Left renal pelvis (tissue), 4 donors: ENCODE measurements at places on chromosomes 7 and 10.

- DNase-seq = no peak
These were observed 275.5 kb upstream of the TMEM229A start for GRCh38 chr7:124308384-124308783.

GRCh38 chr10:88071879-88072278 is 208.5 kb downstream of the PTEN start:
- DNase-seq = no peak

DNA sequence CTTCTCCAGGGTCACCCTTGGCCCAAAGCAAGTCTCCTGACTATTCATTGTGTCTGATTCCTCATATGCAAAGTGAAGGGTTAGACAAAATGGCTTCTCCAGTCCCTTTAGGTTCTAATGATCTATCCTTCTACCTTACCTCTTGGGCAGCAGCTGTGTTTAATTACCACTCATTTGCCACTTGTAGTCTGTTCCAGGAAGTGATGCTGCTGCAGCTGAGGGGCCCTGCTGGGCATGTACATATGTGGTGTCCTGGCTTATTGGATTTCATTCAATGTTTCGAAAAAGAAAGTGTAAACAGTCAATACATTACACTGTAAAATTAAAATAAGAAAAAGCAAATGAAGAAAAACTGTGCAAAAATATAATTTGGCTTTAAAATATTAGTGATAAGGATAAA is 36.6 kb downstream of the SCIN start:
- DNase-seq = no peak

GRCh38 chr10:29731760-29732159 is 97.0 kb upstream of the SVIL start:
- DNase-seq = no peak

GRCh38 chr10:132257907-132258306 is 49.8 kb downstream of the STK32C start:
- DNase-seq = no peak

DNA sequence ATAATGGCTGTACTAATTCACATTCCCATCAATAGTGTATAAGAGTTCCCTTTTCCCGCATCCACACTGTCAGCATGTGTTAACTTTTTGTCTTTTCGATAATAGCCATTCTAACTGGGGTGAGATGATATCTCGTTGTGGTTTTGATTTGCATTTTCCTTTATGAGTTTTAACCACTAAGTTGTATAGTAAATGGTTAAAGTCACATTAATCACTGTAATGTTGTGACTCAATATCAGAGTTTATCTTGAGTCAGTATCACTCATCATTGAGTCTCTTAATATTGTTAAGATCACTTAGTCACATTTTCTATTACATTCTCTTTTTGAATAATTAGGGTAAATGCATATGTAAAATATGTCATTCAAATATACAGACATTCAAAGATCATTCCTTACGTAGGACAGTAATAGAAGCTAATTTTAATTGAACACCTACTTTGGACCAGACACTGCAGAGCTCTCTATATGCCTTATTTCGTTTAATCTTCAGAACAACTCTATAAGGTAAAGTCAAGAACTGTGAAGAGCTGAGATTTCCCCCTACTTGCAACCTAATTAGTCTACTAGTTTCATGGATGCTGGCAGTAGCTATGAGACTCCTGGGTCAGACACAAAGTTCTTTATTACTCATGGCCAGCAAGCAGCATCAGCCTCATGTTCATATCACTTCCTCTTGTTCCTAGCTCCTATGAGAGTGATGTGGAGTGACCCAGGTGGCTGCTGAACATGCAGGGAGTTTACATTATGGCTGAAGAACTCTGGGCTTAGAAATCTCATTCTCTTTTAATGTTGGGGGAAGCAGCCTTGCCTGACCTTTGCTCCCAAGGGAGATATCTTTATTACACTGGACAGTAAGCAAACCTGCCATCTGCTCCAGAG is 30.5 kb downstream of the CREB5 start:
- no peak for DNase-seq

- DNase-seq = no peak
These were observed 104.0 kb downstream of the CYTH3 start for GRCh38 chr7:6168477-6168868.

- no peak for DNase-seq
These were observed 75.7 kb downstream of the XRCC2 start for GRCh38 chr7:152600266-152600665.

- DNase-seq = no peak
These were observed 60.4 kb downstream of the LGI1 start for GRCh38 chr10:93818086-93818485.

DNA sequence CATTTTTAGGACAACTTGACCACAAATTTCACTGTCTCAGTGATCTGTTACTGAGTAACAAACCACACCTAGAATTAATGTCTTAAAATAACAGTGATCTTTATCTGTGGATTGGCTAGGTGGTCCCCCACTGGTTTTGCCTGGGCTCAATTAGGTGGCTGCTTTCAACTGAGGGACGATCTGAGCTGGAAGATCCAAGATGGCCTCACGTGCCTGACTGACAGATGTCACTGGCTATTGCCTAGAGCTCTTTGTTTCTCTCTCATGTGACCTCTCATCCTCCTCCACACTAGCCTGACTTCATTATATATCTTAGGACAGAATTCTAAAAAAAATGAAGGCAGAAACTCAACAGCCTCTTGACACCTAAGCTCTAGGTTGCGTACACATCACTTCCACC is 59.7 kb downstream of the HACD1 start:
- DNase-seq = no peak

DNA sequence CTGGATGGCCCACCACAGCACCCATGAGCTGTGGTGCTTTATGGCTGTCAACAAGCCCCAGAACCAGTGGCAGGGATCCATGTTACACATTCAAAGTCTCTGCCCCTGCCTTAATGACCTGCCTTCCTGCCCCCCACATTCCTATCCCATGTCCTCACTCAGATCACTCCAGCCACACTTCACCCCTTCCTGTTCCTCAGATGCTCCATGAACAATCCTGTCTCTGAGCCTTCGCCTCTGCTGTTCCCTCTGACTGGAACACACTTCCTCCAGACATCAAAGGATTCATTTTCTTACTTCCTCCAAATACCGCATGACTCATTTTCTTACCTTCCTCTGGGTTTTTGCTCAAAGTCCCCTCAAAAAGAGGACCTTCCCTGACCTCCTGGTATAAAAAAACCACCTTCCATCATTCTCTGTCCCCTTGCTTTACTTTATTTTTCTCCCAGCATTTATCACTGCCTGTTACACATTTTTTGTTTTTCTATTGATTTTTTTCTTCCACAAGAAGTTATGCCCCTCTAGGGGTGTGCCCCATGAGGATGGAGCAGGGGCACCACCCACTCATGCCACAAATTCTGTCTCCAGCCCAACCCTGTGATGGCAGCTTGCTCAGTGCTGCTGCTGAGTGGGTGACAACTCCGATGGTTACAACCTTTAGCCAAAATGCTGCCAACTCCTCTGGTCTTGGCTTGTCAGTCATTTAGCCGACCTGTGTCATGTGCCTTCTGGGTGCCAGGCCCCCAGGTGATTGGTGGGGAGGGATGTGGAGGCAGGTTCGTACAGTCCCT is 18.2 kb downstream of the COL13A1 start:
- DNase-seq = no peak

- no peak for DNase-seq
These were observed 52.6 kb upstream of the TMEM106B start for GRCh38 chr7:12158334-12159060.

- no peak for DNase-seq
These were observed 76.4 kb downstream of the LYZL2 start for GRCh38 chr10:30553018-30553625.

DNA sequence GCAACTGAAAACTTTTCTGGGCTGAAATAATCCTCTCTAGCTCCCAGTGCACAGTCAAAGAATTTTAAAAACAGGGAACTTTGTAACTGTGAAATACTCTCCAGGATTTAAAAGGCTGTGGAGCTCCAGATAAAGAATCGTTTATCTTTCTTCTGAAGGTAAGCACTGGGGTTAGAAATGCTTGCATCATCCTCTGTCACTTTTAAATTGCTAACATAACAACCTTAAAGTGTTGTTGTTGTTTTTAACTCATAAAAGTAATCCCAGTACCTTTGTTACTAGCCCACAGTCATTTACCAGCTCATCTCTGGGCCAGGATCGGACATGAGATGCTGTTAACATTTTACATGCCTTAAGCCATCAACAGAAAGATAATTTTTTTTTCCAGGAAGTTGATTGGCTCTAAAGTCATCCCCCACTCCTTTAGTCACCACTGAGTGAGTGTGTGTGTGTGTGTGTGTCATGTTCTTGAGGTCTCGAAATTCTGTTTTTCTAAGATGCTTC is at the start of gene SLC39A12:
TSS of gene SLC39A12 (plus strand) at position 51 of the 504 bp plus-strand sequence. CDS start 1,359 bp downstream, outside the sequence.
- DNase-seq = no peak

DNA sequence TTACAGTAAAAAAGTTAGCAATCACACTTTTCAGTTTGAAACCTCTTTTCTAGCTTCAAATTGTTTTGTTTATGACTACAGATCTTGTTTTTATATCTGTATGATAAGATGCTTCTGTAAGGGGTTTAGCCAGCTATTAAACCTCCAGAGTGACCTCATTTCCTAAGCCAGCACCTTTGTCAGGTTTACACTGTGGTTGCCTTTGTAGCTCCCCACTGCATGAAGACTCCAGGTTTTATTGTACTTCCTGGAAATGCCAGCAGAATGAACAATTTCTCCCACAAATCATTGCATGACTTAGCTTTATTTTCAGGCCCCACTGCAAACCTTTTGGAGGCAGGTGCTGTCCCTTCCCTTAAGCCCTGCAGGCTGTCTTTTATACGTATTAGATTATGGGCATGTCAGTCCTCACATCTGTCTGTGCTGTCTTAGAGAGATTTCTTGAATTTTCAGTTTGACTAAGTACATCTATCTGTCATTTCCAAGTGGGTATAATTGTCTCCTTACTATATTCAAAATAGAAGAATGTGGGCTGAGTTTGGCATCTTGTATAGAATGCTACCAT is 8.2 kb upstream of the AGR3 start:
- no peak for DNase-seq

- no peak for DNase-seq
These were observed 42.7 kb upstream of the A1CF start for GRCh38 chr10:50928190-50928552.

GRCh38 chr7:5143935-5144903 is 45.8 kb upstream of the WIPI2 start:
- no peak for DNase-seq

DNA sequence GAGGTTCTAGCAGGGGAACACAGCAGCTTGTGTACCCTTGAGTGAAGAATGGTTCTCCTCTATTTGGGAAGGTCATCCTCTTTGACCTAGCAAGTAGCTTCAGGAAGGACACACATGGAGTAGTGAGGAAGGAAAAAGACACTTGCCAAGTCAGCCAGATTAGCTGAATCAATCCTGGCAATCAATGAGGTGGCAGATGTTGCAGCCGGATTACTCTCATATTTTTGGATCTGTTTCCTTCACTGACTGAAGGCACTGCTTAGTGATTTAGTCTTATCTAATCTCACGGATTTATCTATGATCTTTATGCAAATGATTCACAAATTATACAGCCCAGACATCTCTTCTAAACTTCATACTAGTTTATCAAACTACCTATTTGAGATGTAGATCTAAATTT is 218.8 kb downstream of the GPR158 start:
- DNase-seq = no peak

DNA sequence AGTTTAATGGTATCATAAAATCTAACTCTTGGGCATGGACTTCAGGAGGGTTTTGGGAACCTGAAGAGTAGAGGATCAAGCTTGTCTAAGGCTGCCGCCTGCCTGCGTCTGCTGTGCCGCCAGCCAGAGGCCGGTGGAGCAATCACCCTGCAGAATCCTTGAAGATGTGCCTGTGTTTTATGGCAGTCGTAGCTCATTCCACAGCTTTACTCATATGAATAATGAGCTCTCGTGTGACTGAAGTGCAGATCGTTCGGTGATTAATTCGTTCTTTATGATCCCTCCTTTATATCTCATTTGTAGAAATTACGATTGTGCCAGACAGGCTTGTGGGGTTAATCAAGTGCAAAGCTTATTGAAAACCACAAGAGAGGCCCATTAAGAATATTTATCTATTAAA is 100.8 kb downstream of the ACTR3B start:
- DNase-seq = peak; percentile 26

GRCh38 chr10:99555825-99556523 is 23.2 kb downstream of the NKX2-3 start:
- no peak for DNase-seq

DNA sequence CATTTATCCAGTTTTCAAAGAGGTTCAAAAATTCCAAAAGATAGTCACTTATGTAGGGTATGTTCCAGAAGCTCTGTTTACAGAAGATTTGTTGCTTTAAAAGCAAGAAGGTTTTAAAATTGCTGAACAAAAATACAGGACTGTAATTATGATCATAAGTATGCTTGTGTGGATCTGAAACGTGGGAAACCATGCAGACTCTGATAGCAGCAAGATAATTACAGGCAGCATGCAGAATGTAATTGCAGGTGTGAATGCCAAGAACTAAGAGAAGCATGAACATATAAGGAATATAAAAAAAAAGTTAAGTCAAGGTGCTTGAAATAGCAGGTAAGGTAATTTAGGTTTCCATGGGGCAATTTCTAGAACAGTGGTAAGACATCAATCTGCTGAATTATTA is 405.7 kb downstream of the ARL4A start:
- no peak for DNase-seq

DNA sequence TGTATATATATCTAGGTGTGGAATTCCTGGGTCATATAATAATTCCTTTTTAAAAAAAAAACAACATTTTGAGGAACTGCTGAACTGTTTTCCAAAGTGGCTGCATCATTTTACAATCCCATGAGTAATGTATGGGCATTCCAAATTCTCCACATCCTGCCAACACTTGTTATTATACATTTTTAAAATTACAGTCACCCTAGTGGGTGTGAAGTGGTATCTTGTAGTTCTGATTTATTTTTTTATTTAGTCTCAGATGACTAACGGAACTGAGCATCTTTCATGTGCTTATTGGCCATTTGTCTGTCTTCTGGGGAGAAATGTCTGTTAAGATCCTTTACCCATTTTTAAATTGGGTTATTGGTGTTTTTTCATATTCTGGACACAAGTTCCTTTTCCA is 12.0 kb upstream of the KLHL7 start:
- DNase-seq = no peak

DNA sequence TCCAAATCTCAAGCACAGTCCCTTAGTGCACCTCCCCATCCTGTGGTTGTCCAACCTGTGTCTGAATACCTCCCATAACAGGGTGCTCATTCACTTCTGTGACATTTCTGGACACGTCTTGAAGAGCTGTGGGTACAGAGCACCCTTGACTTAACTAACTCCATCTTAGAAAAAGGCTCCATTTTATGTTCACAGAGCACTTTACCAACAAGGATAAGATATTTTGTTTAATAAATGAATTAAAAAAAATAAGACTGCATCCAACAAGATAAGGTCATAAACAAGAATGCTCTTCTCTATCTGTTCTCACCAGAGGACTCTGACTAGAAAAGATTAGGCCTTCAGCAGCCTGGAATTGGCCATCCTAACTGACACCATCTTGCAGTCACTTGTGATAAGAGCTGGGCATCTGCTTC is 335.2 kb upstream of the ZNF32 start:
- no peak for DNase-seq
